Dermis lymphatic vessel endothelial cell (primary cell): ENCODE measurements at places on chromosomes 5 and 9. TPM values are rescaled to one million over a fixed set of nuclear protein-coding genes. Genes with fewer than 3 reads are reported as not detected.

FOXD4L5 gene
- 0.09 TPM in 1 of 2 replicates, not detected in the other for total RNA-seq

FAM169A gene
- 2.8 and 4.1 TPM in 2 replicates for total RNA-seq

OTULINL gene
- total RNA-seq: 0.76 and 1.0 TPM in 2 replicates

PIP5KL1 gene
- total RNA-seq: 0.87 and 1.7 TPM in 2 replicates

FBP1 gene
- 0.09 and 0.33 TPM in 2 replicates for total RNA-seq
